ENCODE measurements at places on chromosomes 1 and 21. TPM values are rescaled to one million over a fixed set of nuclear protein-coding genes. Genes with fewer than 3 reads are reported as not detected.

LDLRAD1 gene
- polyA plus RNA-seq, result not detected

OR2T11 gene
- not detected for polyA plus RNA-seq

GBP7 gene
- polyA plus RNA-seq, result not detected

TSTD1 gene
- 131 TPM for polyA plus RNA-seq

ZBTB8A gene
- polyA plus RNA-seq, result 2.3 TPM

RUNX1 gene
- polyA plus RNA-seq, result 3.9 TPM

GRCh38 chr1:51719146-51719545 lies 102.3 kb downstream of the OSBPL9 start:
- H3K4me3 ChIP-seq, result no peak overlapping the region
- H3K4me1 ChIP-seq, result no peaks in the 10 kb centered on the region
- H3K27me3 ChIP-seq, result no peaks in the 10 kb centered on the region
- no peak overlapping the region for H3K27ac ChIP-seq

- H3K27ac ChIP-seq, result no peak overlapping the region
- H3K4me3 ChIP-seq, result peak overlapping the region; percentile 53
- H3K4me1 ChIP-seq, result peaks cover 8% of the 10 kb centered on the region
- no peak for DNase-seq
These were observed 1.2 kb downstream of the EPHB2 start for GRCh38 chr1:22711591-22712501.

GRCh38 chr1:214966346-214966745 lies 116.2 kb upstream of the KCNK2 start:
- no peaks in the 10 kb centered on the region for H3K27me3 ChIP-seq
- H3K4me3 ChIP-seq, result no peak overlapping the region
- no peaks in the 10 kb centered on the region for H3K36me3 ChIP-seq

DNA sequence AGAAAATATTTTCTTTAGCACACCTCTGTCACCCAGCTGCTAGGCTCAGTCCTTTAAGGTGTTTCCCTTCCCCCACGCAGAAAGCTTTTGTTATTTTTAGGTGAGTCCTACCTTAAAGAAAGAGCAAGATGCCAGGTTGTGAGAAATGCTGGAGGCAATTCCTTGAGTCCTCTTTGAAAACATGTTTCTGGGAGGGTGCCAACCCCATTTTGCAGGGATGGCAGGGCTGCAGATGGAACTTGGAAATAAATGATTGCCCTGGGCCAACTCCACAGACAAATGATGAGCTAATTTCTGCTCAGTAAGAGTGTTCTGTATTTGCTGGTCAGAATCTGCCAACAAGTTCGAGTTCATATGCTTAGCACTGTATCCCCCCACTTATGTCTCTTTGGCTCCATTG lies 119.2 kb upstream of the RAB3GAP2 start:
- no peaks in the 10 kb centered on the region for H3K36me3 ChIP-seq
- no peak overlapping the region for H3K27ac ChIP-seq
- no peaks in the 10 kb centered on the region for H3K4me1 ChIP-seq
- no peaks in the 10 kb centered on the region for H3K27me3 ChIP-seq

GRCh38 chr21:27536319-27536718 lies 569.4 kb upstream of the ADAMTS5 start:
- no peak overlapping the region for H3K4me3 ChIP-seq
- H3K27me3 ChIP-seq, result no peaks in the 10 kb centered on the region
- H3K4me1 ChIP-seq, result no peaks in the 10 kb centered on the region
- no peaks in the 10 kb centered on the region for H3K36me3 ChIP-seq
- no peak for DNase-seq

GRCh38 chr21:25307489-25307888 lies 299.8 kb downstream of the MRPL39 start:
- no peaks in the 10 kb centered on the region for H3K27me3 ChIP-seq
- H3K4me1 ChIP-seq, result no peaks in the 10 kb centered on the region
- H3K27ac ChIP-seq, result no peak overlapping the region
- H3K36me3 ChIP-seq, result no peaks in the 10 kb centered on the region
- H3K4me3 ChIP-seq, result no peak overlapping the region

DNA sequence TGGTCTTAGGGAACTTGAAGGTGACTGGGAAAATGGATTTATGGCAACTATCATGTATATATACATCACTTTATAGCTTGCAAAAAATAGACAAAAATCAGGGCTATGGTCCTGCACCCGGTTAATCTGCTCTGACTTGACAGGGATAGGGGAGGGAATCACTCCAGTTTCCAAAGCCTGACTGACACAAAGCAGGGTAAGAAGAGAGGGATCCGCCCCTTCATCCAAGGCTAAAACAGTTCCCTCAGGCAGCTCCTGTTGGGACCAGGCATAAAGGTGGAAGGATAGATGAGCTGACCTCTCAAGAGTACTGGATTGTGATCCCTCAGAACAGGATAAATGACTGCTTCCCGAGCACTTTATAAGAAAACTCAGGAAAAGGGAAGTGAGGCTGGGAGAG lies 1.4 kb downstream of the PBXIP1 start:
- H3K27ac ChIP-seq, result no peak overlapping the region
- no peak for DNase-seq
- H3K36me3 ChIP-seq, result no peaks in the 10 kb centered on the region
- peaks cover 16% of the 10 kb centered on the region for H3K4me1 ChIP-seq

DNA sequence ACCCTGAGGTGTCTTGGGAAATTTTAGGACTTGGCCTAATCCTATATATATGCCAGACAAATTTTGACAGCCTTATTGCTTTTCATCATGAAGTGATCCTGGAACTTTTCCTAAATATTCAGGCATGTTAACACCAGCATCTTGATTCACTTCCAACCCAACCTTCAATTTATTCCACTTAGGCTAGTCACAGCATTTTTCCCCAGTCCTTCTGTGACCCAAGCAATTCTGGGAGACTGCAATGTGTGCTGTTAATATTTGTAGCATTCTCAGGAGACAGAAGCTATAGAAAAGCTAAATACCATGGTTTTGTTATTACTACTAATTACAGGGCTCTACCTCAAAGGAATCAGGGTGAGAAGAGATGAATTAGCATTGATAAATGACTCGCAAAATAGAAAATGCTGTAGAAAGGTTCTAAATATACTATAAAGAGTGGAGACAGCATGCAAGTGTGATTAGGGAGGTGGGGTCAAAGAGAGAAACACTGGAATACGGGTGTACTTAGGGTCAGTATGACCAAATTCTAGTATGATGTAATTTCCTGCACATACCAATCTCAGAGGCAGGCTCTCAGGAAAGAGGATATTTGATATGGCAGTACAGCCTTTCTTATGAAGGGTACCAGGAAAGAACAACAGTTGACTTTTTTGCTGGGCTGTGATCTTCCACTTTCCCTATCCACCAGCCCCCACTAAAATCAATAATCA lies 29.1 kb downstream of the PRRX1 start:
- no peak overlapping the region for H3K4me3 ChIP-seq
- no peak overlapping the region for H3K27ac ChIP-seq
- H3K36me3 ChIP-seq, result no peaks in the 10 kb centered on the region

GRCh38 chr1:208174731-208175507 lies 69.3 kb downstream of the PLXNA2 start:
- H3K27ac ChIP-seq, result no peak overlapping the region
- peaks cover 16% of the 10 kb centered on the region for H3K4me1 ChIP-seq
- no peak overlapping the region for H3K4me3 ChIP-seq
- no peak for DNase-seq

DNA sequence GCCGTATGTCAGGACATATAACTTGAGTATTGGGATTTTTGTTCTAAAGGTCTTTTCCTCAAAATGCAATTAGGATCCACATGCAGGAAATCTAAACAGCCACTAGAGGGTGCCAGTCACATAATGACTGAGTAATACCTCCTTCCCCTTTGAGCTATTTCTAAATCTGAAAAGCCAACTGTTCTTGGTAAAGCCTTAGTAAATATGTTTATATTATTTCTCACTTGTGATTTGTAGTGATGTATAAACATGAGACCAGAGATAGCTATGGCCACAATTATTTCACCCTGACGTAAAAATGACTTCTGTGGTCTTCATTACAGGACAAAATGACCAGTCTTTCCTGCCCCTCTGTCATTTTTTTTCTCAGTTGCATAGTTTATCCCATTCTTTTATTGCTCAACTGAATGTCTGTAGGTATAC lies 41.0 kb upstream of the DR1 start:
- H3K4me1 ChIP-seq, result no peaks in the 10 kb centered on the region
- no peak overlapping the region for H3K4me3 ChIP-seq
- H3K27me3 ChIP-seq, result no peaks in the 10 kb centered on the region
- no peak overlapping the region for H3K27ac ChIP-seq
- no peaks in the 10 kb centered on the region for H3K36me3 ChIP-seq
- no peak for DNase-seq

DNA sequence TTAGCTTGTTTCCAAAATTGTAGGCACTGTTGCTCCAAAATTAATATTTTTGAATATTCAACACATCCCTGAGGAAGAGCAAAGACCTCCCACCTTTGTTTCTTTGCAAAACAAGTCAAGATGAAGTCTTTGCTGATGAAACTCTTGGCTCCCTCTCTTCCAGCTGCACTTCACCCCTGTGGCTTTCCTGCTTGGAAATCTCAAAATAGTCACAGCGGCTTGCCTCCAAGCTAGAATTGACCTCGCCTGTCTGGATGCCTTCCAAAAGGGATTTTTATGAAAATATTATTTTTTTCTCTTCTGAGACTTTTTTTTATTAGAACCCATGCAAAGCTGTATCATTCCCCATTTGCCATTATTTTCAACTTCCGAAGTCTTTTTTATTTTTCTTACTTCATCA lies 71.1 kb upstream of the MROH9 start:
- H3K4me1 ChIP-seq, result no peaks in the 10 kb centered on the region
- no peak overlapping the region for H3K4me3 ChIP-seq
- H3K36me3 ChIP-seq, result no peaks in the 10 kb centered on the region
- DNase-seq, result no peak
- no peak overlapping the region for H3K27ac ChIP-seq

DNA sequence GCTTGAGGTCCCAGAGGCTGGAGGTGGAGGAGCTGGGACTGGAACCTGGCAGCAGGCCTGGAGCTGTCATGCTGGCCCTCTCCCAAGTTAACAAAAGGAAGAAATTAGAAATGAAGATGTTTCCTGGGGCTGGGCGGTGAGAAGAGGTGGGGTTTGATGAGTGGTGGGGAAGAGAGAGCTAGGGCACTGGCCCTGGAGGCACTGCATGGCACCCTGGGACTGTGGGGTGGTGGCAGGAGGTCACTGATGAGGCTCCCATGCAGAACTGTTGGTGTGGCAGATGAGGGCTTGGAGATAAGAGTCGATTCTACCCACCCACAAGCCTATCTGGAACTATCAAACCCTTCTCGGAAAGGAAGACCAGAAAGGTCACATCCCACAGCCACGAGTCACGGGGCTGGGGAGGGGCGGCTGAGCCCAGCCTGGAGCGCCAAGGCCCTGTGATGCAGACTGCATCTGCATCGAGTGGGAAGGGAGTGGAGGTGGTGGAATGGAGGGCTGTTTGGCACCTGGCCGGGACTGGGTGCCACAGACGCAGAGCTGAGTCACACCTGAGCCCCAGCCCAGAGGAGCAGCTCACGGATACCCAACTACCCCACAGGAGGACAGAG lies 29.4 kb downstream of the MRPL37 start:
- no peak for DNase-seq
- no peaks in the 10 kb centered on the region for H3K27me3 ChIP-seq
- no peak overlapping the region for H3K27ac ChIP-seq
- H3K36me3 ChIP-seq, result no peaks in the 10 kb centered on the region
- H3K4me1 ChIP-seq, result no peaks in the 10 kb centered on the region

GRCh38 chr1:151384584-151384983 lies 12.1 kb upstream of the SELENBP1 start:
- H3K27me3 ChIP-seq, result no peaks in the 10 kb centered on the region
- H3K27ac ChIP-seq, result no peak overlapping the region
- no peaks in the 10 kb centered on the region for H3K36me3 ChIP-seq
- H3K4me3 ChIP-seq, result no peak overlapping the region
- no peak for DNase-seq

GRCh38 chr21:44471996-44472395 lies 16.7 kb downstream of the LRRC3 start:
- H3K4me3 ChIP-seq, result no peak overlapping the region
- H3K27me3 ChIP-seq, result no peaks in the 10 kb centered on the region
- DNase-seq, result no peak
- H3K4me1 ChIP-seq, result no peaks in the 10 kb centered on the region
- H3K27ac ChIP-seq, result no peak overlapping the region

DNA sequence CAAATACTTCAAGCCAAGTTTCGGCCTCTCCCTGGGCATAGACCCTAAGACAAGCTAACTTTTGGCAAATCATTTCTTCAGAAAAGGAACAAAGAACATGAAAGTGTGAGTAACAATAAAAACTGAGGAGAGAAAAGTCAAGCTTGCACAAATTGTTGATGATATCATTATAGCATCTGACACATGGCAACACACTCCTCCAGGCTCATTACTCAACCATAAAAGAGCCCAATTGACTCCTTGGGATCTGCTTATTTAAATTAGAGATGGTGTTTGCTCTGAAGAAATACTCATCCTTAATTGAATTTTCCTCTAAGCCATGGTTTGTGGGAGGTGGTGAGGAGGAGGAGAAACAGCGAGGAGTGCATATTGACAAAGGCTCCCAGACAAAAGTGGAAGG lies 54.5 kb downstream of the TNFSF4 start:
- no peak for DNase-seq
- no peaks in the 10 kb centered on the region for H3K36me3 ChIP-seq
- H3K27ac ChIP-seq, result no peak overlapping the region
- no peaks in the 10 kb centered on the region for H3K27me3 ChIP-seq
- H3K4me1 ChIP-seq, result no peaks in the 10 kb centered on the region

GRCh38 chr1:244801246-244801645 lies 34.2 kb upstream of the COX20 start:
- H3K27me3 ChIP-seq, result no peaks in the 10 kb centered on the region
- no peak overlapping the region for H3K4me3 ChIP-seq
- DNase-seq, result peak; percentile 8
- no peaks in the 10 kb centered on the region for H3K4me1 ChIP-seq

DNA sequence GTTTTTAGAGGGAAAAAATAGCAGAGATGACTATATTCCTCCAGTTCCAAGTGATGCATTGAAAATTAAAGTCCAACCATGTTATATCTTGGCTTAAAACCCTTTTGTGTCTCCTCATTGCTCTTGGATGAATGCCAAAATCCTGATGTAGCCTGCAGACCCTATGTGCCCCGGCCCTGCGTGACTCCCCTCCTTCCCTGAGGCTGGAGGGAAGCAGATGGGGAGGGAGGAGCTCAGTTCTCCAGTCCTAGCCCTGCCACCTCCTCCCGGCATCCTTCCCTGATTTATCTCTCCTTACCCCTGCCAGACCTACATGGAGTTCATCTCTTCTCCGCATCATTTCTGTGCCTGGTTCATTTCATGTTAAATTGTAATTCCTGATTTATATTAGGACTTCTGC lies 397.4 kb downstream of the PTPRU start:
- no peaks in the 10 kb centered on the region for H3K36me3 ChIP-seq
- no peak overlapping the region for H3K27ac ChIP-seq
- H3K4me3 ChIP-seq, result no peak overlapping the region
- H3K27me3 ChIP-seq, result no peaks in the 10 kb centered on the region

- H3K27ac ChIP-seq, result no peak overlapping the region
- DNase-seq, result no peak
- H3K4me1 ChIP-seq, result no peaks in the 10 kb centered on the region
- H3K36me3 ChIP-seq, result no peaks in the 10 kb centered on the region
- H3K4me3 ChIP-seq, result no peak overlapping the region
- no peaks in the 10 kb centered on the region for H3K27me3 ChIP-seq
These were observed 31.6 kb downstream of the PTGS2 start for GRCh38 chr1:186648613-186649012.

GRCh38 chr1:156074661-156075060 lies 7.6 kb downstream of the MEX3A start:
- H3K4me3 ChIP-seq, result no peak overlapping the region
- DNase-seq, result no peak
- peaks cover 6% of the 10 kb centered on the region for H3K36me3 ChIP-seq
- no peak overlapping the region for H3K27ac ChIP-seq

- H3K27ac ChIP-seq, result no peak overlapping the region
- no peaks in the 10 kb centered on the region for H3K36me3 ChIP-seq
- no peaks in the 10 kb centered on the region for H3K27me3 ChIP-seq
- no peak overlapping the region for H3K4me3 ChIP-seq
- no peaks in the 10 kb centered on the region for H3K4me1 ChIP-seq
- no peak for DNase-seq
These were observed 263.4 kb downstream of the TTLL7 start for GRCh38 chr1:83735526-83735925.

All from pancreas (tissue), 10 donors.